Activated CD8-positive, alpha-beta memory T cell treated with anti-CD3 and anti-CD28 coated beads for 1 hour (primary cell): ENCODE measurements at places on chromosomes 3 and 15.

DNA sequence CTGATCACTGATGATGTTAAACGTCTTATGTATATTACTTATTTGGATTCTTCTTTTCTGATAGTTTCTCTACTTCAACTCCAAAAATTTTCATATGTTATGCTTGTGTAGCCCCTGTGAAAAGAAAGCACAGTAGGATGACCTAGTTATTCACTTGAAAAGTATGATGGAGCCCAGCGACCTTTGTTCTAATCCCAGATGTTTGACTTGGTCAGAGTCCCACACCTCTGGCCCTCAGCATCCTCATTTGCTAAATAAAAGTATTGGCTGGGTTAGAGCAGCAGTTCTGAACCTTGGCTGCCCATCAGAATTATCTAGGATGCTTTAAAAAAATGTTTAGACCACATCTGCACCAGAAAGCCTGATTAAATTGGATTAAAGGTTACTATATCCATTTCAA, 173.7 kb downstream of the ATG7 start:
- no peak for DNase-seq

GRCh38 chr3:181454451-181455027, 257.2 kb upstream of the SOX2 start:
- no peak for DNase-seq

- peak; percentile 9 for DNase-seq
Measured at GRCh38 chr3:24680214-24680967, 185.7 kb upstream of the THRB start.

- DNase-seq, result no peak
Measured at GRCh38 chr3:189772584-189772983, 141.4 kb downstream of the TP63 start.

DNA sequence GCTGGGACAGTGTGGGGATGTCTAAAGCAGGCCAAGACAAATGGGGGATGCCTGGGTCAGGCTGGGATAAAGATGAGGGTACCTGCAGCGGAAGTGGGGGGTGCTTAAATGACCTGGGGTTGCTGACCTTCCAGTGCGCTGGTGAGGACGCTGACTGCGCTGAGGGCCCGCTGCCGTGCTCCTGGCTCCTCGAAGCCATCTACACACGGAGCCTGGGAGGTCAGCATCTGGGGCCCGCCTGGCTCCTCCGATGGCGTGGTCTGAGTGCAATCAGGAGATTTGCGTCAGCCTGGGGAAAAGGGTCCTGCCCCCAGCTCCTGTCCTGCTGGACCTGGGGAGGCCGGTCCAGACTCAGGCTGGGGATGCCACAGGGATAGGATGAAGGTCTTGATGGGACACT, 50.7 kb downstream of the SCN5A start:
- DNase-seq, result no peak

DNA sequence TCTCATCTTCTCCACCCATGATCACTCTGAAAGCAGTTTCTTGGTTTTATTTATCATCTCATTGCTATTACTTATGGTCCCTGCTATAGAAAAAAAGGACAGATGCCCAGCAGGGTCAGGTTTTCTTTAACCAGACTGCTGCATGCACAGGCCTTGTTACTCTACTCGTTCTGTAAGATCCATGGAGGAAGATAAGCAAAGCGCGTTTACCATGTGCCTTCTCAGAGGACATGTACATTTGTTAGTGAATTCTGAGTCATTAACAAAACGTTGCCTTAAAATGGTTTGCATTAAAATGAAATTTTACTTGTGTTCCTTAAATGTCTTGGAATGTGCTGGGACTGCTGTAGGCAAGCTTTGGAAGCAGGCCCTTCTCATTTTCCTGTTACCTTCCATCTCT, 657.3 kb upstream of the KCNMB2 start:
- DNase-seq, result no peak

DNA sequence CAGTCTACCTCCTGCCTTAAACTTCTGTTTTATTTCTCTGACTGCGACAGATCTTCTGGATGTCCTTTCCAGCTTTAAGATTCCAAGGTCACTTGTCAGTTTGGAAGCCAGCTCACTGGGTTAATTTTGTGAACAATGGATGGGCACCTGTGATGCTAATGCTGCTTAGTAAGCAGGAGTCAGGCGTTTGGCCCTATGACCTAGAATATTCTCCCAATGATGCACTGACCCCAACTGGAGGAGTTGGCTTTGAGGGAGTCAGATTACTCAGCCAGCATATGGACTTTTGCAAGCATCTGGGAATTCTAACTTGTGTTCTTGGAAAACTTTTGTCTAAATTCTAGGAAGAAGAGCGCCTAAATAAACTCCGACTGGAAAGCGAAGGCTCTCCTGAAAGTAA, 28.1 kb downstream of the HACD3 start:
- DNase-seq, result no peak

DNA sequence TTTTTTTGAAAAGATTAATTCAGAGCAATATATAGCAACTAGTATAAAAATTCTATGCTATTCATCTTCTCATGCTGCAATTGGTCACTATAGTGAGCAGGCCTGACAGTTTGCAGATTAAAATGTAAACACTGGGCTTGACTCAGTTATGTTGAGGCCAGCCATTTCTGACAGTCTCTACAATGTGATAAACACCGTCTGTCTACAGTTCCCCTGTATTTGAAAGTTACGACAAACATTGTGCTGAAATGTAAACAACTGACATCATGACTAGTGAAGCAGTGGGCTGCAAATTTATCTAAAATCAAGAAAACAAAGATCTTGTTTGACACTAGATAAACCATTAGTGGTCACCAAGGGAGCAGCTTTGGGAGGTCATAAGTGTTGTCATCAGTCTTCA, 197.4 kb downstream of the ISL2 start:
- DNase-seq, result no peak

DNA sequence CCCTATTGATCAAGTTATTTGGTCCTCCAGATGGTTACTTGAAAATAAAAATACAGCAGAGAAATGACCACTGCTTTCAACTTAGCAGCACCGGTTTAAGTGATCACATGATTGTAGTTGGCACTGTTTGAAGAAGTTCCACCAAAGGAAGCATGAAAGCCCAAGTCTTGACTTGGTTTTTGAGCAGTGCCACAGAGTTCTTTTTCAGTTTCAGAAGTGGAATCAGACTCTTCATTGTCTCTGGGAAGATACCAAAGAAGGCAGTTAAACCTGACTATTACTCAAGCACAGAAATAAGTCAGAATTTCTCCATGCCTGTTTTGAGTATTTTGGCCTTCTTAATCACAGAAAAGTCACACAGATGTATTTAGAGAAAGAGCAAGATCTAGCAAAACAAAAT, 66.7 kb downstream of the BBX start:
- DNase-seq, result no peak

GRCh38 chr15:92869263-92869940, 30.7 kb upstream of the CHD2 start:
- DNase-seq, result no peak

DNA sequence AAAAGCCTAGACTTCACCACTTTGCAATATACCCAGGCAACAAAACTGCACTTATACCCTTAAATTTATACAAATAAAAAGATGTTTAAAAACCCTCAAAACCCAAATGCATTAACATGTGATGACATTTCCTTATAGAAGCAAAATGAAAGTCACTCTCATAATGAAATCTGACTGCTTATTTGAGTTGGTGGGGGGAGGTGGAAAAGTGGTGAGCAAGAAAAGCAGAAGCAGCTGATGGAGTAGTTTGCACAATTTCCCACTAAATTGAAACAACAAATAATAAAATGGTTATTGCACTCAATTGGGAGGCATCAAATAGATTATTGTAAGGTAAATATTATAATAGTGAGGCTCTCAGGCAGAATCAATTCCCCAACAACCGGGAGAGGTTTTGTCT, 54.0 kb upstream of the GADL1 start:
- DNase-seq, result no peak
